ENCODE measurements at places on chromosomes 5 and 9. TPM values are rescaled to one million over a fixed set of nuclear protein-coding genes. Genes with fewer than 3 reads are reported as not detected.

EQTN gene
- total RNA-seq, result not detected

PHF24 gene
- 0.11 TPM for total RNA-seq

CCL28 gene
- 0.57 TPM for total RNA-seq

LIX1 gene
- total RNA-seq, result not detected

MZB1 gene
- total RNA-seq, result not detected

ABO gene
- not detected for total RNA-seq

ADAMTSL2 gene
- 0.06 TPM for total RNA-seq

SKIC3 gene
- total RNA-seq, result 92.1 TPM

ZNF883 gene
- 4.0 TPM for total RNA-seq

COL27A1 gene
- total RNA-seq, result 37.6 TPM

KCNN2 gene
- 0.17 TPM for total RNA-seq

SPARC gene
- total RNA-seq, result 339 TPM

RAB3C gene
- total RNA-seq, result 0.07 TPM

SPATA31E1 gene
- not detected for total RNA-seq

PKD2L2 gene
- total RNA-seq, result not detected

CAVIN4 gene
- total RNA-seq, result 3.9 TPM
